Activated CD4-positive, alpha-beta T cell treated with anti-CD3 and anti-CD28 coated beads, Interleukin-2, amount 10 ng/mL, durations not matched to agents 24 days and 14 days (primary cell): ENCODE measurements at places on chromosomes 2 and 18.

GRCh38 chr18:30618567-30618966 is 424.0 kb downstream of the DSC3 start:
- no peak for DNase-seq

DNA sequence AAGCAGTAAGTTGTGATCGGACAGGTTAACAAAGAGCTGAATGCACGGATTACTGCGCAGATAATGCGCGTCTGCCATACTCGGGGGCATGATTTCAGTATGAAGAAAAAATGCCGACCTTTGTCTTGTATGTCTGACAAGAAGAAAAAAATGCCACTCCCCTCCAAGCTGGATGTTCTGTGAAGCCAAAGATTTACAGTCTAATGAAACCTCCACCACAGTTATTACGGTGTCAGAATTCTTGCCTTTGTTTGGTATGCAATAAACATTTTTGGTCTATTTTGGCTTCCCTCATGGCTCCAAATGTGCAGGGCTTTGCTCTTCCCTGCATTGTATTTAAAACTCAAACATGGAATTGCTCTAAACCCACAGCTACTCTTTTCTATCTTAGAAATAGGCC is 72.2 kb upstream of the THUMPD2 start:
- no peak for DNase-seq

- DNase-seq: no peak
Observed at GRCh38 chr2:116411211-116411610, 1403.3 kb upstream of the DDX18 start.

- no peak for DNase-seq
Observed at GRCh38 chr18:59268127-59268720, 5.0 kb downstream of the RAX start.

DNA sequence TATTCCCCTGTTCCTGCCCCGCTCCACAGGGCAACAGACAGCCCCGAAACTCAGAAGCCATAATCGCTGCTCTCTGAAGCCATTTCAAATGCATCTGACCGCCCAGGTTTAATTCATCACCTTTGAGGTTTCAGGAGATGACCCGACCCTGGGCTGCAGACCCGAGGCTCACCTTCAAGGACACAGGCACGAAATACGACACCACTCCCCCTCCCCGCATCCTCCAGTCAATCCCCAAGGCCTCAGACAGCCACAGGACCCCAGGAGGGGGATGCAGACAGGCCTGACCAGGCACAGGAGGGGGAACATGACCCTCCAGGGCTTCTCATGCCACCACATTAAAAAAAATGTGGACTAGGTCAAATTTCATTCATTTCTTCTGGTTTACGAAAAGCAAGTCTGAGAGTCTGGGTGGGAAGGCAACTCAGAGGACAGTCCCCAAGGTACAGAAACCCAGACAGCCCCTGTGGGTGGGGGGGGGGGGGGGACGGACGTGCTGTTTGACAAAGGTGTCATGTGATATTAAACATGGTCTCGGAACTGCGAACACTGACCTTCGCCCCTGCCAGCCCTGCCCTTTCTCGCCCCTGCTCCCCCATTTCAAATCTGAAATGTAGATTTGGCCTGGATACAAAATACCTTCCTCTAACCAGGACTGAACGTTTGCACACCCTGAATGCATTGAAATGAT is 142.9 kb downstream of the BCL11A start:
- DNase-seq: no peak

GRCh38 chr2:9140645-9141044 is 66.0 kb upstream of the ASAP2 start:
- no peak for DNase-seq

GRCh38 chr2:208039376-208040110 is 14.2 kb upstream of the PLEKHM3 start:
- DNase-seq: no peak

DNA sequence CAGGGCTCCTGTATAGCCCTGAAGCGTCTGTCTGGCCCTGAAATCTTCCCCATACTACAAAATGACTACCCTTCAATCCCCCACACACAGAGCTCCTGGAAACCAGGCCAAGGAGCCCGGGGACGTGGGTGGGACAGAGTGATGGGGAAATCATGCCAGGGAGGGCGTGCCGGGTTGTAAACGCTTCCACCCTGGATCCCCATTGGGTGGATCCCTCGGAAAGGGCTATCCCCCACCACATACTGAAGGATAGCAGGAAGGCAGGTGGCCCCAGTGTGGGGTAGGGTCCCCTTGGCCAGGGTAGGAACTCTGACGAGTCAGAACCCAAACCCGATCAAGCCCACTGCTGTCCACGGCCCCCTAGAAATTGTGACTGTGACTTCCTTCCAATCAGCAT is 91.7 kb downstream of the INHBB start:
- DNase-seq: no peak

DNA sequence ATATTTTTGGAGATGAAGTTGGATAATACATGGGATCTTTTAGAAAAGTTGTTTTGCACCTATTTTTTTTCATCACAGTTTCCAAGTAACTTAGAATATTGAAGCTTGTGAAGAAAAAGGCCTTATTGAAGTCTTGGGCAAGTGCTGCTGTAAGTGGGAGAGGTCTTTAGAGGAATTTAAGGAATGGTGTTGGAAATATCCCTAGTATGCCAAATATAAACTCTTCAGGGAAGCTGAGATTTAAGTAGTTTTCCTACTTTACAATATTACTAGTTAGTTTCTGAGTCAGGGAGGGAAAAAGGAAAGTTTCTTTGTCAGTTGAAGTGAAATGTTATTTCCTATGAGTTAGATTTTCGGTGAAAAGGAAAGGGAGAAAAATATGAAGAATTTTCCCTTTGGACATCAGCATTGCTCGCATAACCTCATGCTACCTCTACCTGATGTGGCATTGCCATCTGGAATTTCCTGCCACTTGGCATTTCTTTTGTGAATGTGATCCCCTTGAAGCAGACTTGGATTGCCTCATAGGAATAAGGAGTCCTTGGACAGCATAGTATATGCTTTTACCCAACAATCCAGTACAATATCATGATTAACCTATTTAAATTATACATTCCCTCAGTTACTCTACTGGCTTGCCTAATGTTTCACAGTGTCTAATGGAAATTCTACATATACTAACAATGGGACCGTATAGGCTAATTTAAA is 12.1 kb downstream of the PLEKHH2 start:
- no peak for DNase-seq

- DNase-seq: no peak
Observed at GRCh38 chr2:166173263-166173662, 45.4 kb upstream of the SCN1A start.

DNA sequence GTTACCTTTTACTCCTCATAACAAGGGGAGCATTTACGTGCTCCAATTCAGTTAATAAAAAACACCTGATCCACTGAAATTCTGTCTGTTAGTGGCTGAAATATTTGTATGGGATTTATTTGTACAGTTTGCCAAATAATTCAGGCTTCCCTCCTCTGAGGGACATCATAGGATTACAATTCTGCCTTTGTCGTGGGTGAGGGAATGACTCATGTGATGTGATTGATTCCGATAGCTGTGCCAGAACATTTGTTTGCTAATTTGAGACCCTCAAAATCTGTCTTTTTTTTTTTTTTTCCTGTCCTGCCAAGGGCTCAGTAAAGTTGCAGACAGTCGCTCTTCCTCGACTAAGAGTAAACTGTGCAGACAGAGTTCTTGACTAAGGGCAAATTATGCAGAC is 612.6 kb upstream of the CDH2 start:
- DNase-seq: no peak

DNA sequence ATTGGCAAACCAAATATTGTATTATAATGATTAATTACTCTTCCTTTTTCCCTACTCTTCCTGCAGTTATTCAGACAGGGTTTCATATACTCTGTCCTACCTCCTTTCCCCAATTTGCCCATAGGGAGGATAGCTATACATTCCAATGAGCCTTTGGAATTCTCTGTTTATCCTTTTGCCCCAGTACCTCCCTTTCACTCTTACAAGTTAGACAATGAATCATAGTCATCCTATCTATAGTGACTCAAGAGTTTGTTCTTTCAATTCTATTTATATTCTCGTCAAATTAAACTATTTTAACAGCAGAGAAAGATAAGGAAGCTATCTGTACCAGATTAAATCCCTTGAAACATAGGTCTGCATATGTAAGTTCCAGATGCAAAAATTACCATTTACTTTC is 437.5 kb downstream of the NR4A2 start:
- no peak for DNase-seq
